ENCODE measurements at places on chromosomes 2 and 18. TPM values are rescaled to one million over a fixed set of nuclear protein-coding genes. Genes with fewer than 3 reads are reported as not detected.

- peaks cover 31% of the 10 kb centered on the region for H3K4me1 ChIP-seq
- no peaks in the 10 kb centered on the region for H3K36me3 ChIP-seq
- H3K27me3 ChIP-seq, result peaks cover 2% of the 10 kb centered on the region
- no peak for DNase-seq
- H3K4me3 ChIP-seq, result no peak overlapping the region
Measured at GRCh38 chr2:235609321-235609720, 115.5 kb downstream of the AGAP1 start.

DNA sequence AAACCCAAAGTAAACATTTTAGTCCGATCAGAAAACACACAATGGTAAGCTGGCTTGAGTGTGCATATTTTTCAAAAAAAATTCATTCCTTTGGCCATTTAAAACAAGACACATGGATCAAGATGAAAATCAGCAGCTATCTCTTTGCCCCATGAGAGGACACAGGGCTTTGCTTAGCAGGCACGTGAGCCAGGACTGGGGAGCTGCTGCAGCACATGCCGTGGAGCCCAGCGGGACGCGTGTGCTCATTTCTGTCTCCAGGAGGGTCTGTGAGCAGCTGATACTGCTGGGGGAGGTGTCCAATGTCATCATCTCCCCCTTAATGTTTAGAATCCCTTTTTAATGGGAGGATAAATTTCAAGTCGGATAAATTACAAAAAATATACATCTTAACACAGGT, 49.8 kb upstream of the CNGA3 start:
- no peak overlapping the region for H3K27ac ChIP-seq
- no peaks in the 10 kb centered on the region for H3K36me3 ChIP-seq
- no peak for DNase-seq
- no peak overlapping the region for H3K4me3 ChIP-seq

GRCh38 chr2:194545978-194546377, 1111.0 kb upstream of the SLC39A10 start:
- H3K4me1 ChIP-seq, result no peaks in the 10 kb centered on the region
- no peak overlapping the region for H3K27ac ChIP-seq

GRCh38 chr2:240936106-240936505, 30.0 kb downstream of the CROCC2 start:
- peaks cover 16% of the 10 kb centered on the region for H3K27me3 ChIP-seq
- H3K4me3 ChIP-seq, result no peak overlapping the region
- H3K36me3 ChIP-seq, result no peaks in the 10 kb centered on the region
- no peak overlapping the region for H3K27ac ChIP-seq

DNA sequence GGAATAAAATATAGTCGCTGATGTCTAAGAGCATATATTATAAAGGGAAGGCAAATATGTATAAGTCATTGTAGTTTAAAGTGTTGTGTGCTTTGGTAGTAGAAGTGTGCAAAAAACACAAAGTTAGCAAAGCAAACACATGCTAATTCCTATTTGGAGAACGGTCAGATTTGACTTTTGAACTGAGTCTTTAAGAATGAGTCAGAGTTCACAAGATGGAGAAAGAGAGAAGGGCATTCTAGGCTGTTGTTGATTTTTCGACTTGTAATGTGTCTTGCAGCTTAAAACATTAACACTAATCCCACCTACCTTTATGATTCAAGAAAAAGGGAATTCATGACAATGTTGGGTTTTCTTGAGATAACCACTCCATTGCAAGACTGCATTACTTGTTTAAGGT, 98.1 kb downstream of the CRIM1 start:
- no peak for DNase-seq
- H3K4me3 ChIP-seq, result no peak overlapping the region
- H3K27ac ChIP-seq, result no peak overlapping the region
- peaks cover 25% of the 10 kb centered on the region for H3K36me3 ChIP-seq
- no peaks in the 10 kb centered on the region for H3K4me1 ChIP-seq
- peaks cover 23% of the 10 kb centered on the region for H3K27me3 ChIP-seq

- no peak overlapping the region for H3K4me3 ChIP-seq
- DNase-seq, result no peak
- H3K27ac ChIP-seq, result no peak overlapping the region
Measured at GRCh38 chr2:159151198-159152127, 135.0 kb downstream of the WDSUB1 start.

DNA sequence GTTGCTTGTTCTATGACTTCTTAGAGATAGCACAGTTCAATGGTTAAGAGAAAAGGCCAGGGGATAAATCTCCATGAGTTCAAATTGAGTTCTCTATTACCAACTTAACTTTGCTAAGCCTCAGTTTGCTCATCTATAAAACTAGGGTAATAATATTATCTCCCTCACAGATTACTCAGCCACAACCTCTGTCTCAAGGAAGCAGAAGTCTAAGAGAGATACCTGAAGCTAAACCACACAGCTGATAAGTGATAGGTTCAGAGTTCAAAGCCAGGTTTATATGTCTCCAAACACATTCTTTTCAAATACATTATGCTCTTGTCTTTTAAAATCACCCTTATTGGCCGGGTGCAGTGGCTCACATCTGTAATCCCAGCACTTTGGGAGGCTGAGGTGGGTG, 287.7 kb downstream of the NBAS start:
- no peak for DNase-seq
- H3K27ac ChIP-seq, result 0 out of 2 replicates have a peak overlapping the region, but pooled peaks have one; percentile 5
- H3K27me3 ChIP-seq, result peaks cover 2% of the 10 kb centered on the region
- H3K36me3 ChIP-seq, result peaks cover 7% of the 10 kb centered on the region

DNA sequence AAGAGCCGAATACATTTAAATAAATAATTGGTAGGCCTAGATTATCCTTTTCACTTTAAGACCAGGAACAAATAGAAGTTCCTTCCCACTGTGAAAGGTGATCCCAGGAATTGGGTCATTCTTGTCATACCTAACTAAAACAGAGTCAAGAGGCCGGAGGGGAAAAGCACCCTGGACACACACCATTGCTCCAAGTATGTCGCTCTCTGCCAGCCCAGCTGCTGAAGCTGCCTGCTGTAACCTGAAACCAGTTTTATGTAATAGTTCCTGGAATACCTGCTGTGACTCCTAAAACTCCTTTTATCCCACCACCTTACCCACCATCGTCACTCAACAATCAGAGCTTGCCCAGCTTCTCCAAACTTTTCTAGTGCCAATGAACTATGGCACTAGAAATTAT, 217.1 kb downstream of the PTPRM start:
- H3K27ac ChIP-seq, result no peak overlapping the region
- no peaks in the 10 kb centered on the region for H3K36me3 ChIP-seq
- no peaks in the 10 kb centered on the region for H3K27me3 ChIP-seq
- peaks cover 4% of the 10 kb centered on the region for H3K4me1 ChIP-seq
- H3K4me3 ChIP-seq, result no peak overlapping the region

DNA sequence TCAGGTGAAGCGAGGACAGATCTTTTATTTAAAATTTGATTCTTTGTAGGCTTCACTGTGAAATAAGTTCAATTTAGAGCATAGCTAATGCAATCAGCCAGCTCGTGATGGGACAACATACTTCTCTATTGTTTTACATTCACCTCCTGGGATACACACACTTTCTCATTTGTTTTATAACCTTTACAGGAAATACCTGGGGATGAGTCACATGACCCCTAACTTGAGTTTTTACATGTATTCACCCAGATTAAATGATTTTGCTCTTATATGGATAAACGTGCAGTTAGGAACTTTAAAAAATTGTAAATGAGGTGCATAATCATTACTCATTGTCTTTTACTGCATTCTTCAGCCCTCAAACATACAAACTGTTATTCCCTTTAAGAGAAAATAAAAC, 152.1 kb downstream of the NEDD4L start:
- H3K27me3 ChIP-seq, result peaks cover 1% of the 10 kb centered on the region
- no peak for DNase-seq
- no peaks in the 10 kb centered on the region for H3K36me3 ChIP-seq
- peaks cover 30% of the 10 kb centered on the region for H3K4me1 ChIP-seq
- peak overlapping the region; percentile 17 for H3K27ac ChIP-seq

DNA sequence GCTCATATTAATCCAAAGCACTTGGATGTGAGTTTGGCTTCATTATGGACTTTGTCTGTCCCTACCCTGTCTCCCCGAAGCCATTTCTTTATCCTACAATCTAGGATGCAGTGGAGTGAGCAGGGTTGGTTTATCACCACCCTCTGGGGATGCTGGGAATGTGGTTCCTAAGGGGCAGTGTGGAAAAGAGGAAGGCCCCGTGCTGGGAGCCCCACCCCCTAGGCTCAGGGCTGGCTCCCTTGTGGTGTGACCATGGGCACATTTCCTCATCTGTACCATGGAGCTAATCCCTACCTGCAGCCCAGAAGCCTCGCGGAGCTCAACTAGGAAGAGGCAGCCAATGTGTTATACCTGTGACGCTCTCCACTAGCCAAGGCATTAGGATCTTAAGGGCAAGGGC, 92.5 kb downstream of the TGOLN2 start:
- H3K27ac ChIP-seq, result no peak overlapping the region
- H3K36me3 ChIP-seq, result no peaks in the 10 kb centered on the region
- H3K27me3 ChIP-seq, result peaks cover 7% of the 10 kb centered on the region
- no peak for DNase-seq
- no peak overlapping the region for H3K4me3 ChIP-seq
- H3K4me1 ChIP-seq, result no peaks in the 10 kb centered on the region

DNA sequence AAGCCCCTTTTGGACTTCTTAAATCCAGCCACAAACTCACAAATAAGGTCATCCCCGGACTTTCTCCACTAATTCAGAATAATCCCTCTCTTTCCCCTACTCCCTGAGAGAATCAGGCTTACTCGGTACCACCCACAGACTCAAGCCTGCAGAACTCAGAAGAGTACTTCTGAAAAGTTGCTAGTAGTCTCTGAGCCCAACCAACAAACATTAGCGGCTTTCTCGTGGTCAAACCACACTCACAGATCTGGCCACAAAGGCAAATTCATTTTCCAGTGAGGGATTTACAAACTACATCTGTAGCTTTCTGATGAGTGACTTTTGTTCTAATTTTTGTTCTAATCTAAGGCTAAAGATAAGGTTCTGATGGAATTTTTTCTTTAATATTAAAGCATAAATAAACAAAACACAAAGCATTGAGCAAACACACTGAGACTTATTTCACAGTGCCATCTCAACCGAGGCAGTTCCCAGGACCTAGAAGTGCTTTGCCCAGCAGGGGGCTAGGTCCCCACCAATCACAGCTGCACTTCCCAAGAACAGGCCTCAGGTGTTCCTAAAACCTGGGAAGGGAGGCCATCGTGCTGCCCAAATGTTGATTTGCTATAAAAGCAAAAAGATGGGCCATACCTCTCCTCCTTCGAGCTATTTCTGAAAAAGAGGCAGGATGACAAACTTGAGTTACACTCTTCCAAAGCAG, 110.7 kb downstream of the COLEC12 start:
- peaks cover 14% of the 10 kb centered on the region for H3K27me3 ChIP-seq
- no peak for DNase-seq
- no peak overlapping the region for H3K27ac ChIP-seq
- no peaks in the 10 kb centered on the region for H3K36me3 ChIP-seq
- H3K4me3 ChIP-seq, result no peak overlapping the region
- H3K4me1 ChIP-seq, result peaks cover 13% of the 10 kb centered on the region

GRCh38 chr2:201414099-201415023, 36.9 kb downstream of the TRAK2 start:
- H3K4me1 ChIP-seq, result peaks cover 36% of the 10 kb centered on the region
- H3K36me3 ChIP-seq, result peaks cover 29% of the 10 kb centered on the region
- H3K27ac ChIP-seq, result no peak overlapping the region
- no peaks in the 10 kb centered on the region for H3K27me3 ChIP-seq
- peak; percentile 37 for DNase-seq

DNA sequence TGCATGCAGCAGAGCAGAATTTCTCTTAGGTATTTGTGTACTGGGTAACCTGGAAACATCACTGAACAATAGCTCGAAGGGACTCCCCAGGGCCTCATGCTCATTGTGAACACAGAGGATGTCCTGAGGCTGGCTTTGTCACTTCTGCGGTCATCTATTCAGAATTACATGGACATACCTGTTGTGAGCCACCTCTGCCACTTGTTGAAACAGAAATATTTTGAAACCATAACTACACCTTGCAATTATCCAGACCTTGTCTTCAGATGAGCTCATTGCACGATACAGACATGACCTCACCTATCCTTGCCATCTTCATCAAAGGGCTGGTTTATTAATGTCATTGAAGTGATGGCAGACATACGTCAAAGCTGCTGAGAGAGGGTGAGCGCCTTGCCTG, 23.4 kb upstream of the CREG2 start:
- H3K4me3 ChIP-seq, result no peak overlapping the region
- no peaks in the 10 kb centered on the region for H3K27me3 ChIP-seq
- H3K27ac ChIP-seq, result no peak overlapping the region
- no peak for DNase-seq
- H3K36me3 ChIP-seq, result peaks cover 30% of the 10 kb centered on the region
- peaks cover 10% of the 10 kb centered on the region for H3K4me1 ChIP-seq

DNA sequence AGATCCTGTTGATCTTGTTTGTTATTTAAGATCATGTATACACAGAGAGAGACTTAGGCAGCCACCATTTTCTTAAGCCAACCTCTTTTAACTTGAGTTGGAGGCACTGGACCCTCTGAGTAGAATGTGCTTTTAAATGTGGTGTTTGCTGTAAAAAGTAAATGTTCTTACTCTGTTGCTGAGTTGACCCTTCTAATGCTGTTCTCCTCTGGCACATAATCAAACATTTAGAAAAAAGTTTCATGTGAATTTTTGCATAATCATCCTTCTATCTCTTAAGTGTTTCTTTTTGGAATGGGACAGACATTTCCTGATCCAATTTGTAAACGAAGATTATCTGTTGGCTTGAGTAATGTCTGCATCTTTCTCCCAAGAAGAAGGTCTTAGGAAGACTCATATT, 255.1 kb upstream of the ETAA1 start:
- DNase-seq, result no peak
- H3K36me3 ChIP-seq, result no peaks in the 10 kb centered on the region
- H3K4me3 ChIP-seq, result no peak overlapping the region
- H3K27me3 ChIP-seq, result no peaks in the 10 kb centered on the region
- no peaks in the 10 kb centered on the region for H3K4me1 ChIP-seq
- H3K27ac ChIP-seq, result no peak overlapping the region

DNA sequence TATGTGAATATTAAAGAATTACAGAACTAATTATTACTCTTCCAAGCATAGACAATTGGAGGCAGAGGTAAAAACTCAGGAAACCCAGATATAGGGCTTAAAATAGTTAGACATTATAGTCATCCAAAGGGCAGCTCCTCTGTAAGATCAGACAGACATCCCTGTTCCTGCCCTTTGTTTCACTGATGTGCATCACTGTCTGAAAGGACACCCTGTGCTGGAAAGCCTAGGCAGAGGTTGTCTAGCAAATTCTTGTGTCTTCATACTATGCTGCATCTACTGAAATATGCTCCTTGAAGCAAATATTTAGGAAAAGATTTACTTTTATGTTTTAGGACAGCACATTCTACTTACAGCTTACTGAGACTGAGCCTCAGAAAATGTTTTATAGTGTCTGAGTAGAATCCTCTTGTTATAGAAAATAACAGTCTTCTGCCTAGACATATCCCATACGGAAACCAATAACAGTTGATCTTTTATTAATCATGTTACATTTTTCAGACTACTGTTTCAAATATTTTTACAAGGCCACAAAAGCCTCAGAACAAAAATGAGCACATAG, 977.3 kb upstream of the CDH2 start:
- H3K4me3 ChIP-seq, result peak overlapping the region; percentile 64
- peak; percentile 44 for DNase-seq
- H3K4me1 ChIP-seq, result peaks cover 62% of the 10 kb centered on the region
- peak overlapping the region; percentile 79 for H3K27ac ChIP-seq

GPR148 gene
- total RNA-seq, result not detected

IL1RL2 gene
- total RNA-seq, result not detected

RAPGEF4 gene
- 0.14 TPM for total RNA-seq

SPOPL gene
- 9.9 TPM for total RNA-seq

QPCT gene
- total RNA-seq, result 5.0 TPM

Data from HFFc6 (cell line).